ENCODE measurements at places on chromosomes 13 and 19.

- DNase-seq = no peak
Observed at GRCh38 chr19:58400316-58400915, 5.0 kb downstream of the RNF225 start.

- DNase-seq = no peak
Observed at GRCh38 chr13:110028311-110028710, 241.9 kb upstream of the IRS2 start.

DNA sequence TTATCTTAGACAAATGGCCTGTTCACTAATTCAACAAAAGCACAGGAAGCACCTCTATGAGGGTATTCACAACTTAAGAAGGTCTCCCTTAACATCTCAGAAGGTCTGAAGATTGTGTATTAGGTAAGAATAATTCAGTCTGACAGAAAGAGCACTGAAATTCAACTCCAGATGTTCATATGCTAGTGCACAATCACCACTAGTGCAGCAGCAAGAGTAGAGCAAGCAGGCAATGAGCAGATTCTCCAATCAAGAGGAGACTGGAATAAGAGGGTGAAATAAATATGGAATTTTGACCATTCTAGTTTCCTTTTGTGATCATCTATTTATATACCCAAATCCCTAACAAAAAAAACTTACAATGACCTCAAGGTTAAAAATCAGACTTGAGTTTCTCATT lies 52.0 kb downstream of the MPHOSPH8 start:
- no peak for DNase-seq

DNA sequence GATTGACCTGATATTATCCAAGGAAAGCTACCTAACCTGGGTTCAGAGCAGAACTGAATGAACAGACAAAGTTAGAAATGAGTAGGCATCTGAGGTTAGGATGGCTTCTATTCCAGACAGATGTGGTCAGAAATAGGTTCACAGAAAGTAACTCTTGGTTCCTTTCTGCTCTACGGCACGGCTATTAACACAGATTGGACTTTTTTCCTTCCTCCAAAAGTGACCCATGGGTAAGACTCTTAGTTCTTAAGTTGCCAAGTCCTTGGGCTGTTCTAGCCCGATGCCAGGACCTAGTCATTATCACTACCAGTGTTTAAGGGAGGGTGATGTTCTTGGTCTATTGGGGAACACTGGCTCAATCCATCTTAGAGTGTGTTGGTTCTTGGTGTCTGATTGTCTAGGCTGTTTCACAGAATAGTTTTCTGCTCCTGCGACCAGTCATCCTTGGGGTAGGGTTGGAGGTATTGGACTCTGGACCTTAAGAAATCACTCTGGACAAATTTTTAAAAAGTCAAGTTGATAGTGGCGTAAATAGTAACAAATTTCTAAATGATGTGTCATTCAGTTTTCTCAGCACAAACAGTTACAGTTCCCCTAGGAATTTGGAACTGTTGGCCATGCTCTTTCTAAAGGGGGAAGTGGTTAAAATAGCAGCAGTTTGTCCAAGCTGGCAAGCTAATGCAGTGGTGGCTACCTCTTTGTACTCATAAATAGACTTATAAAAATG lies 60.1 kb upstream of the MYCBP2 start:
- DNase-seq = no peak

DNA sequence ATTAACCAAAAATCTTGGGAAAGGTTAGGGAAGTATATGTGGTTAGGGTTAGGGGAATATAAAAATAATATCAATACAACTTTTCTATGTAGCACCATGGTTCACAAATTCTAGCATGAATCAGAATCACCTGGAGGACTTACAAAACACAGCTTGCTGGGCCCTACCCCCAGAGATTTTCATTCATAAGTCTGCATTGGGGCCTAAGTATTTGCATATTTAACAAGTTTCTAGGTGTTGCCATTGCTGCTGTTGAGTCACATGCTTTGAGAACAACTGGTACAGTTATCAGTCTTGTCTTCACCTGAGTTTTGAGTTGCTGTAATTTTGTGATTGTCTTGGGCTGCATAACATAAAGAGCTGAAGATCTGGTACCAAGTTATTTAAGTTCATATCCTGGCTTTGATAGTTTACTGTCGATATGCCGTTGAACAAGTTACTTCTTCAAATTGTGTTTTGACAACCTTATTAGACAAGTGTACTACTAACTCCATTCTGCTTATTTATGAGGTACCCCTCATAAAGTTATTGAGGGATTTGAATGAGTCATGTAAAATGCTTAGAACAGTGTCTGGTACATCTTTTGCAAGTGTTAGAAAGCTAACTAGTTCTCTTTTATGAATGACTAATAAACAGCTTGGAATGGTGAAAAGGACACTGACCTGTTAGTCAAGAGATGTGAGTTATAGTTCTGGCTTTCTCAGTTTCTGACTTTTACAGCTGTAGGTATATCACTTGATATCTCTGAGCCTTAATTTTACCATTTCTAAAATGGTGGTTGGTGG lies 132.9 kb downstream of the PAN3 start:
- DNase-seq = no peak

Measured in amygdala (tissue), 56 donors.